ENCODE measurements at places on chromosomes 7 and 10. TPM values are rescaled to one million over a fixed set of nuclear protein-coding genes. Genes with fewer than 3 reads are reported as not detected.

LOXL4 gene
- total RNA-seq = not detected

EPHA1 gene
- total RNA-seq = 34.4 TPM

COL28A1 gene
- total RNA-seq = 0.19 TPM

SCIN gene
- total RNA-seq = 0.20 TPM

WEE2 gene
- total RNA-seq = not detected

ZNF511 gene
- total RNA-seq = 33.1 TPM

ACTR3C gene
- 13.0 TPM for total RNA-seq

C7orf57 gene
- not detected for total RNA-seq

DNA sequence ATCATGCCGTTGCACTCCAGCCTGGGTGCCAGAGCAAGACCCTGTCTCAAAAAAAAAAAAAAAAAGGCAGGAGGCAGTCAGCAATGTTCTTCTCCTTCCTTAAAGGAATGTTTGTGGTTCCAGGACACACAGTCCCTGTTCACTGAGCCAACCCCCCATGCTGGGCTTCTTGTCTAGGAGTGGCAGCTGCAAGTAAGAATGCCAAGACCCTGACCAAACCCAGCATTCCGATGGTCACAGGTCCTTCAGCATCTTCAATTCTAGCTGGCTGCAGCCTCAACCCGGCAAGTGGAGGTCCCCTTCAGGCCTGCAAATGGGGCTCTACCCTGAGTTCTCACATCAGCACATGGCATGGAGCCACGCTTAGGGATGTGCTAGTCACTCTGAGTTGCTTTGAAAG is 38.2 kb upstream of the CUX1 start:
- no peak for DNase-seq

GRCh38 chr10:36808625-36809362 is 316.6 kb upstream of the ANKRD30A start:
- no peak for DNase-seq

- DNase-seq = no peak
Observed at GRCh38 chr7:134943785-134944400, 42.4 kb upstream of the AGBL3 start.

GRCh38 chr7:768881-769504 is 41.9 kb upstream of the PRKAR1B start:
- no peak for DNase-seq

- DNase-seq = no peak
Observed at GRCh38 chr10:12048547-12048946, 5.9 kb upstream of the UPF2 start.

DNA sequence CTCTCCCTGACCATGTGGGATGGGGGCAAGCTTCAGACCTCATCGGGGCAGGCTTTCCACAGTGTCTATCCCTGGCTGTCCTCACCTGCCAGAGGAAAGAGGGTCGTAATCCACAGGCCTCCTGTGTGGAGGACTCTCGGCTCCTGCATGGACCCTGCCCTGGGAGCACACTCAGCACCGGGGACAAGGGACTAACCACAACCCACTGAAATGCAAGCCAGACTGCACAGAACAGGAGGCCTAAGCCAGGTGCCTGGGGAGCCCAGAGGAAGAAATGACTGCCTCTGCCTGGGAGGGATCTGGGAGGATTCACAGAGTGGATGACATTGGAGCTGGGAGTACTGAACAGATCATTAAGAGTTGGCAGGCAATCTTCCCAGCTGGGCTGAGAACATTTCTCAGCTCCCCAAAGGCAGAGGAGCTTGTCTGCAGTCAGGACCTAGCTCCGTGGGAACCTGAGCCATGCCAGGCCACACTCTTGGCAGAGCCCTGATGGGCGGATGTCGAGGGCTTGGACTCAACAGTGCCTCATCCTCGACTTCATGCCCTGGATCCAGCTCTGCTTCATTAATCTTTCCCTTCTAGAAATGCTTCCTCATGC is 213.4 kb downstream of the USP6NL start:
- DNase-seq = no peak

DNA sequence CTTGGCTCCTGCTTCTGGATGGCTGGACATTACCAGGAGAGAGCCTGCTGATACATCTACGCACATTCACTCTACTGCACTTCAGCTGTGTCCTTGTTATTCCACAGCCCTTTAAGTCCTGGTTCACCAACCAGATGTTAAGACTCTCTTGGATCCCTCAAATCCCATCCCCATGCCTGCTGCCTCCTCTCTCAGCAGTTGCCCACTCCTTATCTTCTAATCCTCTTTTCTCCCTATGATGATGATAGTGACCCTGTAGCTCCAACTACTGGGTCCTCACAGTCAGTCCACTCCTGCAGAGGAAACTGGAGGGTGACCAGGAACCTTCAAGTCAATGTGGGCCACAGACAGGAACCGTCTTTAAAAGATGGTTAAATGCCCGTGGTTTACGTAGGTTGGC is 96.3 kb upstream of the PDCD4 start:
- no peak for DNase-seq

- no peak for DNase-seq
Observed at GRCh38 chr7:93958651-93959050, 37.1 kb downstream of the GNG11 start.

GRCh38 chr7:158016180-158017097 is 571.2 kb downstream of the PTPRN2 start:
- DNase-seq = no peak

- no peak for DNase-seq
Observed at GRCh38 chr7:99155211-99155610, 11.3 kb upstream of the SMURF1 start.

- DNase-seq = no peak
Observed at GRCh38 chr7:115249080-115249479, 327.2 kb downstream of the MDFIC start.

GRCh38 chr10:43084812-43085211 is 7.9 kb downstream of the RET start:
- no peak for DNase-seq

GRCh38 chr7:34011696-34012095 is 106.4 kb downstream of the BMPER start:
- no peak for DNase-seq

DNA sequence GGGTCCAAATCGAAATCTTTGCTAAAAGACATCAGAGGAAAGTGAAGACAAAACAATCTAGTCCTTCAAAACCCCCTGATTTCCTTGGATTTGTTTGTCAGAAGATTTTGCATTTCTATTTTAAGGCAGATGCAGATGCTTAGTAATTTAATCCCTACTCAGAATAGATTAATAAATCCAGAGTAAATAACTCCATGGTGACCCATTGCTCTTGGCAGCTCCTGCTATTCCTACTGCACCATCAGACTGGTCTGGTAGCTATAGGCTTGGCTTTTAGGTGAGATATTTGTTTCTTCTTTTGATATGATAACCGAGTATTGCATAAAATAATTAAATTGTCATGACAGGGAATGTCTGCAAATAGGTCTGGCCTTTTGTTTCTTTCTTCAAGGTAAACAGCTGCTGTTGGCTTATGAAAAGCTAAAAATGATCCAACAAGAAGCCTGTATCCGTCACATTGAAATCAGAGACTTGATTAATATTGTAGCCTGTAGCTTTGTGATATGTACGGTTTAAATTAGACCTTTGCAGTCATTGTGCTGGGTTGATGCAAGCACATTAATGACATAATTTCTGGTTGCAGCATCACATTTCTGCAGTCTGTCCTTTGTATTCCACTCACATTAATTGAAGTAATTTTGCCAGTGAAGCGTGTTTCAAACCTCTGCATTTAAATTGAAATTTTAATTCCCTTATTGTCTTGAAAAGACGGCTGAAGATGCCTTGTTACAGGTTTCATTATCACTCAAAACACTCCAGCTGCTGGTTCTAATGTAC is 40.7 kb downstream of the EXOC4 start:
- no peak for DNase-seq

DNA sequence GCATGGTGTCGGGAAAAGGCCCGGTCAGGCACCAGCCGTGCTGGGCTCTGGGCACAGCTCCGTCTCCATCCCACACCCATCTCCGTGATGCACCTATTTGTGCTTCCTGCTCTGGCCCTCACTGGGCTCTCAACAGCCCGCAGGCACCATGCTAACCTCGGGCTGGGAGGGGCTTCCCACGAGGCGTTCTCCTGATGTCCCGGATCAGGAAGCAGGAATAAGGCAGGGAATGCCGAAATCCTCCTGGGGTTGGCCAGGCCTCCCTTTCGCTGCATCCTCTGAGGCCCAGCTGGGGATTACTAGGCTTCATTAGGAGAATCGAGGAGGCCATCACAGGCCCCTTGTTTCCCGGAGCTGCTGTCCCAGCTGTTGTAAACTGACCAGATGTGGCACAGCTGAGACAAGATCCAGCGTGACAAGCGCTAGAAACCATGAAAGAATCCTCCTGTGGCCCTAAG is 72.0 kb downstream of the FAM53B start:
- no peak for DNase-seq
